Small intestine (tissue), 16 donors: ENCODE measurements at places on chromosomes 3 and 15.

DNA sequence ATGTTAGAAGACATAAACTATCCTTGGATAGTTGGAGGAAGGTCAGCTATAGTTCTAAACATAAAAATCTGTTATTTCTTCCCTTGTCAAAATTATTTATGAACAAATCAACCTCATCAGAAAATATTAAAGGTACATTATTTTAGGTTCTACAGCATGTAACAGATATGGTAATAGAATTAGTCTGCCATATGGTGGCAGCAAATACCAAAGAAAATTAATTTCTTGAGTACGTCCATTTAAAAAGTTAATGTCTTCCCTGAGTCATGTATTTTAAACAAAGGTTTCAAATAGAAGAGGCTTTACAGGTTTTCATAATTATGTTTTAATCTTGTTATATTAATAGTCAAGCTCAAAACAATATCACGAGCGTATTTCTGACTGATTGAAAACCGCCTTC lies 17.9 kb upstream of the ANKRD28 start:
- DNase-seq: peak; percentile 30

DNA sequence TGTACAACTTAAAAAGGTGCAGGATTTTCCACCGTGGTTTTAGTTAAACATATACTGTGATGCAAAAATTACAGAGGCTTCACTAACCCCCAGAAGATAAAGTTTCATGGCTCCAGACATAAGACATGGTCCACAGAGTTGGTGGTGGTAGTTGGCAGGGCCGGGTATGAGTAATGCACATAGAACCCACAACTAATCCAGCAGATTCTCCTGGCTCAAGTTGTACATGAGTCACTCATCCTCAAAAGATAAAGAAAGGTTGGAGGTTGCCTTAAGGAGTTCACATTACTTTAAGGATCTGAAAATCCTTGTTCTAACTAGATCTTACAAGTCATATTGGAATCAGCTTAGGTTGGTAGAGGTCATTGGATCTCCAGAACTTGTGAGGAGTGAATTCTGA lies 98.3 kb upstream of the ZBTB20 start:
- no peak for DNase-seq

DNA sequence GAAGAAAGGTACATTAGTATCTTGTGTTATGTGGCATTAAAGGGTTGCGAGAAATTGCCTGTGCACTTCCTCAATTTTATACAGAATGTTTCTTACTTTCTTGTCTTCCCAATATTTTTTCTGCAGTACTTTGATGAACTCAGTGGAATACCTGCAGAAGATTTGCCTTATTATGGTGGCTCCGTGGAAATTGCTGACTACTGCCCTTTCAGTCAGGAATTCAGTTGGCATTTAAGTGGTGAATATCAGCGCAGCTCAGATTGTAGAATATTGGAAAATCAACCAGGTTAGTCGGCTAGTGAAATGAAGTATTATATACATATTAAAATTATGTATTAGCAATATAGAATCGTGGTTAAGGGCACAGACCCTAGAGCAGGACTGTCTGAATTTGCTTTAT lies 61.3 kb downstream of the LMLN start:
- DNase-seq: no peak

DNA sequence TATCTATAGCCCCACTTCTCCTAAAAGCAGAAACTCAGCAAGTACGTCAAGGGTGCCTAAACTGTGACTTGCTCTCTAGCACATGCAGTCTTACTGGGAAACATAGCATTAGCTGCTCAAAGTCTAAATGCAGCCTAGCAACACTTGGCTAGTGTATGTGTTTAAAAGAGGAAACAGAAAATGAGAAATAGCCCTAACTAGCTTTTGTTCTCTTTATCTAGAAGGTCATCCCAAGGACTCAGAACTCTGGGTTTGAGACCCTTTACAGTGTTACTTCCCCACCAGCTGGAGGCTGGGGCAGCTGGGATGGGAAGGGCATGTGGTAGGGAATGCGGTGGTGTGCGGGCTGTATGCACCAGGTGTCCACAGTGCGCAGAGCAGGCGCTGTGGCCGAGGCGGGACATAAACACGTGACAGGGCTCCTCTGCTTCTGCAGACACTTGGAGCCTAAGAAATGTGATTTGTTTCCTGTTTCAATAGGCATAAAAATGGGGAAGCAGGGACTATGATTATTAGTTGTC lies 13.3 kb downstream of the ETV5 start:
- peak; percentile 77 for DNase-seq

DNA sequence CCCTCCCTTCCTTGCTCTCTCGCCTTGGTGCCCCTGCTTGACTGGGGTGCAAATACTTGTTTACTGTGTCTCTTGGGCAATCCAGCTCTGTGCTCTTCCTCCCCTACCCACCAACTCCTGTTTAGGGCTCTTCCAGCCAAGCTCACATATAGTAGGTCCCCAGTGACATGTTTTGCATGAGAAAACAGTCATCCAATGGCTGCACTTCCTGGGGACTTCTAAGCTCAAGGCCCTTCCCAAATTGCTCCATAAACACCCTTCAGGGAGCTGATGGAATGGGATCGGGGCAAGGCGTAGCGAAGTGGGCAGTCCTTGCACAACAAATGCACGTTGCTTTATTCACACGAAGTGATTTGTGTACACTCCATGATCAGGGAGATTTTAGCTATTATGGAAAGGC lies 9.4 kb upstream of the COPG1 start:
- no peak for DNase-seq

DNA sequence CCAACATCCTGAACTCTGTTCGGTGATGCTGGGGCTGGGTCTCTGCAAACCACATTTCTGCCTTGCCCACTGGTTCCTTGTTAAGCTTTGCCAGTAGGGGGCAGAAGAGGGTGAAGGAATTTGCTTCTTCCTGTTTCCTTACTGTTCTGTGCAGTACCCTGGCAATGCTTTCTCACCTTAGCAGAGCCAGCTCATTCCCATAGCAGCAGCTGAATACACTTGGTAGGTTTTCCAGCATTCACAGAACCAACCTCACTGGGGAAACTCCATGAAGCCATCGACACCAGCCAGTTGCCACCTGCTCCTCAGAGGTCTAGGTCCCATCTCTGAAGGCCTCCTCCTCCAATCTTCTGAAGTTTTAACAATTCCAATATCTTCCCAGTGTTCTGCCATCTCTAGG lies 308.4 kb downstream of the PDCD6IP start:
- peak; percentile 77 for DNase-seq

GRCh38 chr15:74168711-74169126 lies 4.8 kb upstream of the ISLR start:
- DNase-seq: no peak

GRCh38 chr3:193637831-193638230 lies 44.8 kb downstream of the OPA1 start:
- DNase-seq: no peak

GRCh38 chr15:59260090-59260489 lies 53.4 kb downstream of the LDHAL6B start:
- peak; percentile 68 for DNase-seq

DNA sequence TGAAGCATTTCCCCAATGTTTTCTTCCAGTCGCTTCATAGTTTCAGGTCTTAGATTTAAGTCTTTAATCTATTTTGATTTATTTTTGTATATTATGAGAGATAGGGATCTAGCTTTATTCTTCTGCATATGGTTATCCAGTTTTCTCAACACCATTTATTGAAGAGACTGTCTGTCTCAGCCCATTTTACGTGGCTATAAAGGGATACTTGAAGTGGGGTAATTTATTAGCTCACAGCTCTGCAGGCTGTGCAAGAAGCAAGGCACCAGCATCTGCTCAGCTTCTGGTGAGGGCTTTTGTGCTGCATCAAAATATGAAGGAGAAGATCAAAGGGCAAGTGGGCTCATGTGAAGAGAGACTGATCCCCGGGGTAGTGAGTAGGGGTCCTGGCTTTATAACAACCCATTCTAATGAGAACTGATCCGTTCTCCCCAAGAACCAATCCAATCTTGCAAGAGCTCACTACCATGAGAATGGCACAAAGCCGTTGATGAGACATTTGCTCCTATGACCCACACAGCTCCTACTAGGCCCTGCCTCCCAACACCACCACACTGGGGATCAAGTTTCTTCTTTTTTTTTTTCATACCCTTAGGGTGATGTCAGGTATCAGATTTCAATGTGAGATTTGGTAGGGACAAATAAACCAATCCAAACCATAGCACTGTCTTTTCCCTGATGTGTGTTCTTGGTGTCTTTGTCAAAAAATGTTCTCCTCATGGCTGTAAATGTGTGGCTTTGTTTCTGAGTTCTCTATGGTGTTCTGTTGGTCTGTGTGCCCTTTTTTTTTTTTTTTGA lies 63.2 kb downstream of the IQGAP1 start:
- no peak for DNase-seq

- peak; percentile 68 for DNase-seq
Observed at GRCh38 chr3:66483006-66483405, 17.8 kb downstream of the LRIG1 start.

- DNase-seq: no peak
Observed at GRCh38 chr3:193851941-193852674, 259.1 kb downstream of the OPA1 start.

DNA sequence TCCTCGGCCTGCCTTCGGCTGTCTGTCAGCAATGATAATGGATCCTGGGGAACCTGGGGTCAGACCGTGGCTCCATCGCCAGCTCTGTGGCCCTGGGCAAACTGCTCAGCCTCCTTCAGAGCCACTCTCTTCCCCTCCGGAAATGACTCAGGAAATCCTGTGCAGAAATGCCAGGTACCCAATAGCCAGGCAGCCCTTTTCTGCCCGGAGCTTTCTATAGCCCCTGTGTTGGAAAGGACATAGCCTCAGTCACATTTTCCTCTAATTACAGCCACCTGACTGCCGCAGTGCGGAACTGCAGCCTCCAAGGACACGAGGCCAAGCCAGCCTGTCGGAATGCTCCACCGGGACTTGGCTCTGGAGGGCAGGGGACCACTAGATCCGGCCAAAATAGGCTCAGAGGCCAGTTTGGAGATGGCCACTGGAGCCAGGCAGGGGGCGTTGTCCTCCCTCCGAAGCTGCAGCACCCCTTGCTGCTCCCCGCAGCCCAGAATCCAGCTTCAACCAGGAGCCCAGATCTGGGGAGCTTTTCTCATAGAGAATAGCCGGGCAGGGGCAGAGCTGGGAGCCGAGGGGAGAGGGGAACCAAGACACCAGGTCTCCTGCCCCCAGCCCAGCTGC lies 11.6 kb upstream of the ZXDC start:
- no peak for DNase-seq

DNA sequence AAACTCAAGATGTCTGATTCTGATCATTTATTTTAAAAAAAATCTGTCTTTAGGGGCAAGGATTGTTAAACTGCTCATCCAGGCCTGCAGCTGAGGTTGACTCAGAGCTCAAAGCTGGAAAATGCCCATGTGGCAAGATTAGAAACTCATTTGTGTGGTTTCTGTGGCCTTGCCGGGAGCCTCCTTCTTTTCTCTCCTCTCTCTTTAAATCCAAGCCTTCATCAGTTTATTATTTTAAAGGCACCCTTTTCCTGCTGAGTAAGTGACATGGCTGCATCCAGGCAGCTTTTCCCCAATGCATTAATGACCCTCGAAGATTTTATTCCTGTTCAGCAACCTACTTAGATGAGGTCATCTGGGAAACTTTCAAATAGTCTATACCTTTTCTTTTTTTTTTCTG lies 221.3 kb upstream of the CDIN1 start:
- DNase-seq: no peak
